Spleen (tissue), 13 donors: ENCODE measurements at places on chromosomes 11 and 22.

DNA sequence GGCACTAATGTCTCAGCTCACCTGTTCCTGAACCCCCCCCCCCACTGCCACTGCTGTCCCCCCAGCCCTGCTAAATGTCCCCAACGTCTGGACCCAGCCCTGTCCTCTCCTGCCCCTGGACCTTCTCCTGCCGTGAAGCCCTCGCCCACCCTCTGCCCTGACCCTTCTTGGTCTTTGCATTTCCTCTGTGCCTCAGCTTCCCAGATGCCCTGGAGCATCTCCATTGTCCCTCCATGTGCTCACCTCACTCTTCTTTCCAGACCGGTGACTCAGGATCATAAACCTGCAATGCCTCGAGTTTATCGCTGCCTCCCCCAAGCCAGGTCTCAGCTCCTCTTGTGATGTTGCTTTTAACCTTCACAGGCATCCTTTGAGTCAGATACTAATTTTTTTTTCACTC, 416.4 kb downstream of the BRD1 start:
- no peak for DNase-seq

DNA sequence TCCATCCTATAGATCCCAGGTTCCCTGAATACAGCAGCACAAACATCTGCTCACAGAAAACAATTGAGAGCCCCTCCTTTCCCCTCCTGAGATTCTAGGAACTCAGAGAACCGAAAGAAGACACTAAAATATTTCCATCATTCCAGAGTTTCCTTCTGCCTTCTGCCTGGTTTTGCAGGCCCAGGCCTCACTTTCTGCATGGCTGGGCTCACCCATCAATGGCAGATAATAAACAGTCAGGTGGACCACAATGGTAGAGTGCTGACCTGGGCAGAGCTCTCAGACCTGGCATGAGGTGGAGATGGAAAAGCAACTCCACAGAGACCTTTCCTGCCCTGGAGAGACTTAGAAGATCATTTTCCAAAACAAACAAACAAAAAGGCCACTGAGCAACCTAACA, 389.1 kb downstream of the NXPE2 start:
- DNase-seq: no peak

- DNase-seq: peak; percentile 77
Measured at GRCh38 chr22:23216461-23217170, 36.3 kb downstream of the BCR start.

DNA sequence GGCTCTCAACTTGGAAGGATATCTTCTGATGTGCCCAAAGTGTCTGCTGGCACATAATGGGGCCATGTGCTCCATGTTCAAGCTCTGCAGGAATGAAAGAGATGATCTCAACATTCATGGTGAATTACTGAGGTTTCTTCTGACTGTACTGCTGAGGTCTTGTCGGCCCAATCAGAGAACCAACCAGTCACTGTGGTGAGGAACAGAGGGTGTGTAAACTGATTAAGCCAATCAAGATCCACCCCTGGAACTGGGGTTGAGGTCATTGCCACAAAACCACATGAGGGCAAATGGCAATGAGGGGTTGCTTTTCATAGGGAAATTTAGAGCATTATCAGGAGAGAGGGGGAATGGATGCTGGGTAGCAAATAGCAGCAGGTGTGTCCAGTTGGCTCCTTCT, 152.3 kb upstream of the RAG2 start:
- no peak for DNase-seq

- DNase-seq: no peak
Measured at GRCh38 chr22:45816776-45817175, 145.1 kb downstream of the ATXN10 start.

DNA sequence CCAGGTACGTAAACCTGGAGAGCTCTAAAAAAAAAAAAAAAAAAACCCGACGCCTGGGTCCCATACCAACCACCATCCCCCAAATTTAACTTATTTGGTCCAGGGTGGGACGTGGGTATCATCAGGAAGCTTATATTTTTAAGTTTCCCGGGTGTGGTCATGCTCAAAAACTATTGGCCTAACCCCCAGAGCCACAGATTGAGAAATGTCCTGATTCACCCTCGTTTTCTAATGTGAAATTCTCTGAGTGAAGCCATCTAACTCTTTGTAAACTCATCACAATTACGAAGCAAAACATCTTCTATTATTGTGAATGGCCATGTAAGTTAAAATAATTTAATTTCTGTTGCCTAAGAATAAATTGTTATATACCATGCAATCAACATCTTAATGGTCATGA, 29.6 kb downstream of the PAK1 start:
- DNase-seq: no peak

DNA sequence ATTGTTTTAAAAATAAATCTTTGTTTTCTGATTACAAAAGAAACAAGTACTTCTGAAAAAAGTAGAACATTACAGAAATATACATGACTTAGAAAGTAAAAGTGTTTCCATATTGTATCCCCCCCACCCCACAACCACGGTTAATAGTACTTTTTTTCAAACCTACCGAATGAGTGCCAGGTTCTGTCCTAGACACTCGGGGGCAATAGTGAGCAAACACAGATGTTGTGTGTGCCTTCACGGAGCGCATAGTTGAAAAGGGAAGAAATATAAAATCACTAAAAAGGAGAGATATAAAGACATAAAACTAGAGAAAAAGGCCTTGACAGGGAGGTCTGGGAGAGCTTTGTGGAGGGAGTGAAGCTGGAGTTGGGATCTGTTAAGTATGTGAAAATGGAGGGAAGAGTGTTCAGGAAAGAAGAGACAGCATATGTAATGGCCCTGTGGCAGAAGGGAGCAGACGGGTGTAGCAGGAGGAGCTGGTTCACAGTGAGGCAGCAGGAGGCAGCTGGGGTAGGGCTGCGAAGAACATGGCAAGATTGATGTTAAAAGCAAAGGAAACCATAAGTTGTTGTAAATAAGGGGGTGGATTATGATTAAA, 42.1 kb upstream of the ALX4 start:
- DNase-seq: no peak

DNA sequence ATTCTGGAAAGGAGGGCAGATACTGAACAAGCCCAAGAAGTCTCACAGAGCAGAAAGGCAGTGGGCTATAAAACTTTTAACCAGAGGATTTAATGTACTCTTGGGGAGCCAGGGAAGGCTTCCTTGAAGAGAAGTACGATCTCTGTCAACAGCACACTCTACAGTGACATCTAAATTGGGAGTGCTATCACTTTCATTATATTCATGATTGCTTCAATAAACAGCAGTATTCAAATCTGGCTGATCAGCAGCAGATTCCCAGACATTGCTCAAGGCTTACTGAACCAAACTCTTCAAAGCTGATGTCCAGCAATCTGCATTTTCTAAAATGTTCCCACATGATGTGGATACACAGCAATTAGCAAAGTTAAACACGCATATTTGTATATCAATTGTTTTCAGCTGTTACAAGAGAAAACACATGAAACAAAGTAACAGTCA, 44.2 kb downstream of the SYTL2 start:
- no peak for DNase-seq
